ENCODE measurements at places on chromosomes 2 and 18.

GRCh38 chr18:34787931-34788532 lies 77.9 kb downstream of the DTNA start:
- peak; percentile 11 for DNase-seq

DNA sequence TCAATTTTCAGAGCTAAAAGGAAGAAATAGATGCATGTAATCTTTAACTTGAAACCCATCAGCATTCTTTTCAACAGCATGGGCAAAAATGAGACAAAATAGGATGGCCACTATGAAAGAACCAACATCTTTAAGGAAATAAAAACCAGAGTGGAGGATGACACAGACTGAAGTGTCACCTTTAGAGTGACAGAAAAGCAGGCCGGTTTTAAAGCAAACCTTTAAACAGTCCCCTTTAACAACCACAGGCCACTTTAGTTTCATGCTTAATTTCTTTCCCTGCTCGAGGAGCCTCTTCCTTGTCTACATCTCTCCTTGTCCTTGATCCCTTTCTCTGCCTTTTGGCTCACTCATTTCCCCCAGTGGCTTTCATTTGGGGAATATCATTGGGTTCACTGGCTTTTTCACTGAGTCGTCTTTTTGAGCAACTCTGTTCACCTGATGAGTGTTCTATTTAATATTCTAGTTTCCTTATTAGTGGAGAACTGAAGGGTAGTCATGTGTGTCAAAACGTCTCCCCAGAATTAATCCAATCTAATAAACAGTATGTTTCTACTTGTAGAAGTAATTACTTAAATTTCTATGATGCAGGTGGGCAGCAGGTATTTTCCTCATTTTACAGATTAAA lies 72.5 kb downstream of the DOCK10 start:
- no peak for DNase-seq

GRCh38 chr2:60479226-60480088 lies 74.0 kb downstream of the BCL11A start:
- DNase-seq = no peak

DNA sequence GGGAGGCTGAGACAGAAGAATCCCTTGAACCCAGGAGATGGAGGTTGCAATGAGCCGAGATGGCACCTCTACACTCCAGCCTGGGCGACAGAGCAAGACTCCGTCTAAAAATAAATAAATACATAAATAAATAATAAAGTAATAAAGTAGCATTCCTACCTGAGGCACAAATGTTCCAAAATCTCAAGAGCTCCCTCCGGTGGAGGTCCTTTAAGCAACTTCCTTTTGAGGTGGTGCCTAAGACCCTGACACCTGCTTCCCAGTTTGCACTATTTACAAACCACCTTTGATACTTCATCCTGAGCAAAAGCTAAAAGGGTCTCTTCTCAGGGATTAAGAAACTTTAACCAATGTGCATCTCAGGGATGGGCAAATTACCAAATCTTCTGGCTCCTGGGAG lies 505.1 kb downstream of the CNTNAP5 start:
- no peak for DNase-seq

GRCh38 chr18:61825386-61825785 lies 67.4 kb downstream of the RNF152 start:
- no peak for DNase-seq

- DNase-seq = no peak
These were observed 41.4 kb downstream of the TGFBRAP1 start for GRCh38 chr2:105288133-105288532.

DNA sequence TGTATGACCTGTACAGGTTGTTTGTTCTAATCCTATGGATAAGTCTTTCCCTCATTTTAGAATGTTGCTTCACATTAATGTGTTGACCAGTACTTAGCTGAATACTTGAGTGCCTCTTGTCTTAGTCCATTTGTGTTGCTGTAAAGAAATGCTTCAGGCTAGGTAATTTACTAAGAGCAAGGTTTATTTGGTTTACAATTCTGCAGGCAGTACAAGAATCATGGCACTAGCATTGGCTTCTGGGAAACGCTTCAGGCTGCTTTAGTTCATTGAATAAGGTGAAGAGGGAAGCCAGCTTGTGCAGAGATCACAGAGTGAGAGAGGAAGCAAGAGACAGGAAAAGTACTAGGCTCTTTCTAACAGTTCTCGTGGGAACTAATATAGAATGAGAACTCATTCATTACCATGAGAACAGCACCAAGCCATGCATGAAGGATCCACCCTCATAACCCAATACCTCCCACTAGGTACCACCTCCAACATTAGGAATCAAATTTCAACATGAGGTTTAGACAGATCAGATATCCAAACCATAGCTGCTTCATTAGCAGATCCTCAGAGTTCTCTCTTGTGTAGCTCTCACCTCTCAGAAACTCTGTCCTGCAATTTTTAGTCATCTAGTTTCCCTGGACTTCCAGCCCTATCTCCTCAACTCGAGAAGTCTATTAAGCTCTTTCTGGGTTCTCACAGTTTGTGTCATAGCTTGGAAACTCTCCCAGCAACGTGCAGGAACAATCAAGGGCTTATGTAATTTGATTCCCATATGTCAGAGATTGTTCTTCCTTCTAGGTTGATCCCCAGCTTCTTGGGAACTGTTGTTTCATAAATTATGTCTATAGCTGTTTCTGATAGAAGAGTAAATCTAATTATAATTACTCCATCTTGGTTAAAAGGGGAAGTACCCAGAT lies 2082.3 kb upstream of the CELF4 start:
- no peak for DNase-seq

- DNase-seq = peak; percentile 48
These were observed 58.8 kb upstream of the LYPD6 start for GRCh38 chr2:149271575-149271974.

- DNase-seq = no peak
These were observed 104.3 kb upstream of the PXDN start for GRCh38 chr2:1848599-1848995.

GRCh38 chr2:54946220-54946805 lies 103.9 kb downstream of the RTN4 start:
- no peak for DNase-seq

- no peak for DNase-seq
These were observed 2.4 kb downstream of the MARS2 start for GRCh38 chr2:197707316-197708213.

- DNase-seq = no peak
These were observed 151.0 kb downstream of the HDAC4 start for GRCh38 chr2:239249776-239250175.

DNA sequence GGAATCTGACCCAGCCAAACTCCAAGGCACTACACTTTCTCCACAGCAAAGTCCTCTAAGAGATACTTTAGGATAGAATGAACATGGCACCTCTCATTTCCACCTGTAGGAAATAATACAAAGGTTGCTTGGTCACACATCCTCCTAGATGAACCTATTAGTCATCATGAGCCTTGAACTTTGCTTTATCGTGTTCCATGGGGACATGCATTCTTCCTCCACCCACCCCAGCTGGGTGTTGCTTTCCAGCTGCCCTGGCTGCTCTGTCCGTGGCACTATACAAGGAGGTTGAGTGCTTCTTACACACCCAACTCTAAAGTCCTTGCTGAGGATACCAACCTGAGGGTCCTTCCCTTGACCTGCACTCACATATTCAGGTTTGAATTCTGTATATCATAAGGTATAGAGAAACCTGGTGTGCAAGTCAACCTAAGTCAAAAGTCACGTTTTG lies 52.7 kb downstream of the SPRED2 start:
- no peak for DNase-seq

DNA sequence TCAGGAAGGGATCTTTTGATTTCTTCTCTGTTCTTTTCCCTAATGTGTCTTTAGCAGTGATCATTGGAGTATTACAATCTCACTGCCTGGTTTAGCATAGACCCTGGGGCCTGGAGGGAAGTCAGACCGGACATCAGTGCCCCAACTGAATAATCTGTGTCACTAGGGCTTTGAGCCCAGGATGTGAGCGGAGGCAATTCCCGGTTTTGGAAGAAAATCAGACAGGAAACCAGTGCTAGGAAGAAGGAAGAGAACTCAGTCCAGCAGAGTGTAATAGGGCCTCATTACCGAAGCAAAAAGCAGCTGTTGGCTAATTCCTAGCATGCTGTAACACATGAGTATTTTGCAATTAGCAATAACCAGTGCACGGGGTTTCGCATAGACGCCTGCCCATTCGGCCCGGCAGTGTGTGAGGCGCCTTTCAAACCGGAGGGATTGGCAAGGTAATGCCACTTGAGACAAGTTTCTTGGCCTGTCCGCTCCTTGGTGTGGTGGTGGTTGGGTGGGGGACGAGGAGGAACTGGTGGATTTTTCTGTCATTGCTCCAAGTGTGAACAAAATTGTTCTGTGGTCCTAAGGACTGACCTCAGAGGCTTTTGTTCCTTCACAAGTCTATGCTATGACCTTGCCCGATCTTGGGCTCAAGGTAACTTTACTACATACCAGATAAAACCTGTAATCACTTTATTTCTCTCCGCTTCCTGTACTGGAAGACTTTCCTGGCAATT lies 2.8 kb downstream of the FOSL2 start:
- no peak for DNase-seq

DNA sequence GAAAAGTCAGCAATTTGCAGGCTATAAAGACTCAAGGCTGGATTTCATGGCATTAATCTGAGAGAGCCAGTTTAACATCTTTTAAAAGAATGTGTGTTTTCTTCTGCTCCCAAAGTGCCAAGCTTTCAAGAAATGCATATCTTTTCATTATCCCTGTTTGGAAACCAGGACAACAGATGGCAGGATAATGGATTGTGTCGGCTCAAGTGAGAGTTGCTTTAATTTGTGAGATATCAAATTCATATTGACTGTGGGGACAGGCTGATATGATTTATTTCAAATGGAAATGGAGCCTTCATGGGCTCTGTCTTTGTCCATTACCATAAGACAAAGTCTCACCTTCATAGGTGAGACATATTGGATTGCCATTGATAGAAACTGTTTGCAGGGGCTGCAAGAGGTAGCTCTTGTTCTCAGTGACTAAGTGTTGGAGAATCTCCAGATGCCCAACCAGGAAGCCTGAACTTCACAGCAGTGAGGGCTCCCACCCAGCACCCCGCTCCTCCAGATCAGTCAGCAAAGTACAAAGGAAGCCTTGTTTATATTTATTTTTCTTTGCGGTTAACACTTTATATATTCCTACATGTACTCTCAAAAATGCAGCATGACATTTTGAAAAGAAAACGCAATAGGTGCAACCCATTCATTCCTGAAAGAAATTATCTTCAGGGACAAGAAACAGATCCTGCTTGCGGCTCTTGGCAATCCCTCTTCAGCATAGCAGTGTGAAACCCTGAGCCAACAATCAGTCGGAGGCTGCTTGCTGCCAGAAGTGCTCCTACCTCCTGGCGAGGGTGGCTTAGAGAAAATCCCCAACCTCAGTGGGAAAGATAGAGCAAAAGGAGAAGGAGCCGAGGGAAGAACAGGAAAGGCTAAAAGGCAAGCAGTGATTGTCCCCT lies 65.8 kb upstream of the ATL2 start:
- no peak for DNase-seq

DNA sequence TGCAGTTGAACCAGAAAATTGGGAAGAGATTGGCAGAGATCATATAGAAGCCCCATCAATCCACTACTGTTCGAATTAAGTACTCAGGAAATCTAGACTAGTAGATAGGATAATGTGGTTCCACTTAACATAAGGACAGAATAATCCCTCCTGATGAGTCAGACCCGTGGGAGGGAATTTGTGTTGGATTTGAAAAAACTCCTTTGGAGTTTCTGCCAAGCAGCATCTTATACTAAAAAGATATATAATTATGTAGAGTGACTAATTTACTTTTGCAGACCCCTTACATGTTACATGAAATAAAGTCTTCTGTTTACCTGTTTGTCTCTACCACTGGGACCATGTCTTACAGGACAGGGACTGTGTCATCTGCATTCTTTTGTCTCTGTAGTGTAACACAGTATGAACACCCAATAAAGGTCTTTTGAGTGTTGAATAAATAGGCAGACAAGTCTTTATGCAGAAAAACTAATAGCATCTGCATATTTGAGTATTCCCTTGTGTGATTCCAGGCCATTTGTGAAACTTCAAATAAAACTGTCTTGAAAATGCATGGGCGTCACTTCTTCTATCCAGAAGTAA lies 122.6 kb upstream of the DNAJC10 start:
- DNase-seq = no peak

DNA sequence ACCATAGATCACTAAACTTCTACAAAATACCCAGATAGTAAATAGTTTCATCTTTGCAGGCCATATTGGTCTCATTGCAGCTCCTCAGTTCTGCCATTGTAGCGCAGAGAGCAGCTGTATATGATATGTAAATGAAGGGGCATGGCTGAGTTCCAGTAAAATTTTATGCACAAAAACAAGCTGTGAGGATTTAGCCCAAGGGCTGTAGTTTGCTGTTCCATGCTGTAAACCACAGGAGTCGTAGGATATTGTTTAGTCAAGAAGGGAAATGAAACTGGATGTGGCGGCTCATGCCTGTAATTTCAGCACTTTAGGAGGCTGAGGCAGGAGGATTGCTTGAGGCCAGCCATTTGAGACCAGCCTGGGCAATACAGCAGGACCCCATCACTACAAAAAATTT lies 83.0 kb downstream of the MGAT5 start:
- DNase-seq = no peak

- no peak for DNase-seq
These were observed 288.5 kb downstream of the TNS1 start for GRCh38 chr2:217714287-217714751.

GRCh38 chr2:47249157-47249900 lies 94.2 kb upstream of the STPG4 start:
- no peak for DNase-seq

- no peak for DNase-seq
These were observed 21.6 kb upstream of the PDIA6 start for GRCh38 chr2:10834068-10834655.

GRCh38 chr18:73099759-73100158 lies 232.0 kb upstream of the NETO1 start:
- no peak for DNase-seq

All from GM12878 (cell line).